Kidney (tissue), 22 donors: ENCODE measurements at places on chromosomes 1 and 21. TPM values are rescaled to one million over a fixed set of nuclear protein-coding genes. Genes with fewer than 3 reads are reported as not detected.

The DMBX1 gene
- total RNA-seq: not detected

The OR2M7 gene
- total RNA-seq: not detected

The ST6GALNAC5 gene
- total RNA-seq: 0.50 TPM

The FCRLA gene
- 1.7 TPM for total RNA-seq

The PTPN7 gene
- 5.5 TPM for total RNA-seq

The VAMP4 gene
- 15.3 TPM for total RNA-seq

The CNR2 gene
- total RNA-seq: 0.57 TPM

The CLDN8 gene
- total RNA-seq: 7.1 TPM

The CHRM3 gene
- total RNA-seq: 2.9 TPM

The B3GALT2 gene
- 0.25 TPM for total RNA-seq

The LCE1C gene
- total RNA-seq: not detected

The PCAT6 gene
- 2.0 TPM for total RNA-seq

The ST3GAL3 gene
- total RNA-seq: 21.3 TPM

The S100A7A gene
- total RNA-seq: not detected

The LCE2B gene
- not detected for total RNA-seq

The ZNF695 gene
- 0.44 TPM for total RNA-seq

The ARHGEF11 gene
- total RNA-seq: 36.4 TPM

The SLC45A3 gene
- total RNA-seq: 7.2 TPM

The TTC22 gene
- total RNA-seq: 16.5 TPM

The KRTAP19-3 gene
- total RNA-seq: not detected

The EFNA1 gene
- total RNA-seq: 133 TPM

The OR2T33 gene
- not detected for total RNA-seq

The UBE2U gene
- not detected for total RNA-seq

The UBL4B gene
- not detected for total RNA-seq

The HSPA6 gene
- 5.5 TPM for total RNA-seq

The CR2 gene
- total RNA-seq: 0.98 TPM

The FHL3 gene
- 19.6 TPM for total RNA-seq

The TMEM81 gene
- 1.7 TPM for total RNA-seq

The SASS6 gene
- total RNA-seq: 2.1 TPM

The LDLRAD1 gene
- not detected for total RNA-seq

The PTGFR gene
- total RNA-seq: 3.7 TPM

The CD5L gene
- 0.19 TPM for total RNA-seq

The KCNE2 gene
- not detected for total RNA-seq

The CGN gene
- total RNA-seq: 41.6 TPM

The CENPF gene
- total RNA-seq: 3.3 TPM
